ENCODE measurements at places on chromosomes 5 and 9.

GRCh38 chr9:103203172-103203571 lies 208.0 kb downstream of the CYLC2 start:
- DNase-seq: no peak

DNA sequence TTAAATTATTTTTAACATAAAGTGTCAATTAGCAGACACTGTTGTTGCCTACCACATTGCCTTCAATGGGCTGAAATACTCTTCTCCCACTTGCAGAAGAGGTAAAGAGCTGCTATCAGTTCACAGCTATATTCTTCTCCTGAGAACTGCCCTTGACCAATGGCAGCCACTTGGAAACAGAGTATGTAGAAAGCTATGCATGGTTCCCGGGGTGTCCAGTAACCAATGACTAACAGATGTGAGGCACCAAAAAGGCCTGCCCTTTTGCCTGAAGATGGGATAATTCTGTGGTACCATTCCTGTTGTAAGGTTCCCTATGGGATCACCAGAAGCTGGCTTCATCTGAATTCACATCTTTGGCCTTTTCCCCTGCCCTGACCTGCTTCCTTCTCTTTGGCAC lies 181.4 kb upstream of the MAP3K1 start:
- DNase-seq: no peak

DNA sequence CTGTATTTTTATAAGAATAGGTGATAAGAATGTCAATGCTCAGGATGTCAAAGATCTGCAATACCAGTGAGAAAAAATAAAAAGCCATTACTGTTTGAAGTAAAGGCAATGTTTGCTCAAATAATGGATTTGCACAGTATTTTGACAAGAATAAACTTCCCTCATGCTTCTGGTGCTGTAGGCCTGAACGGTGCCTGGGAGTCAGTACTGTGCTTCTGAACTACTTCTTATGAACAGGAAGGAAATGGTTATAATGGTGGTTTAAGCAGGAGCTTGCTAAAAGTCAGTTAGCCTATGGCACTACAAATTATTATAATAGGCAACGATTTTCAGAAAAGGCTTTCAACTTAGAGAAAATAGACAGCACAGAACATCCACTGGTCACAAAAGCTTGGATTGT lies 548.3 kb upstream of the CDH18 start:
- DNase-seq: no peak

- DNase-seq: no peak
These were observed 546.8 kb downstream of the LRRC70 start for GRCh38 chr5:63125392-63125791.

DNA sequence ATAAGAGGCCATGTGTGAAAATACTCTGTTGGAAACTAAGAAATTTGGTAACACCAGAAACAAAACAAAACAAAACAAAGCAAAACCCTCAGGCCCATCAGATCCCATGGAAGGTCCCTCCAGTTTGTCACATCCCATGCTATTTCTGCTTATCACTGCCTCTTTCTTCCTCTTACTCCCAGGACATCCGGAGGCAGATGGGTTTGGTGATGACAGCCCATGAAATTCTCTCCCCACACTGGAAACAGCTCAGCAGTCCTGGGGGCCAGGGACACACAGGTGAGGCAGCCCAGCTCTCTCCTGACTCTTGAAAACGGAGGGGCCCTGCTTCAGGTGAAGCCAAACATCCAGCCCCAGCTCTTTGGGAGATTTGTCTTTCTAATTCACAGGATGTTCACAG lies 63.2 kb downstream of the NRG2 start:
- DNase-seq: no peak

DNA sequence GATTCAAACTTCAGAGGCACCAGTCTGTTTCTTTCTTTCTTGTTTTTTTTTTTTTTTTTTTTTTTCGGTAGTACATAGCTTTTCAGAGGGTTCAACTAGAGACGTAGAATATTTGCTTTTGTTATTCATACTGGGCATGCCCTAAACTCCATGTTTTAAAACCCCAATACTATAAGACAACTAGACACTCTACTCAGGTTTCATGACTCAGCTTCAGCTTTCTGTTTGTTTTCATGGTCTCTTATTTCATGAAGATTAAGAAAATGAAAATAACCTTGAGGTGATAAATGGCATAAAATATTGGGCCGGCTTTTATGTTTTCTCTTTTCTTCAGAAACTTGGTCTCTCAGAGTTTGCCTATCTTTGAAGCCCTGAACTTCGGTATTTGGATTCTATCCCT lies 2126.3 kb upstream of the ACO1 start:
- DNase-seq: no peak

GRCh38 chr5:71711610-71712009 lies 7.5 kb upstream of the CARTPT start:
- no peak for DNase-seq

DNA sequence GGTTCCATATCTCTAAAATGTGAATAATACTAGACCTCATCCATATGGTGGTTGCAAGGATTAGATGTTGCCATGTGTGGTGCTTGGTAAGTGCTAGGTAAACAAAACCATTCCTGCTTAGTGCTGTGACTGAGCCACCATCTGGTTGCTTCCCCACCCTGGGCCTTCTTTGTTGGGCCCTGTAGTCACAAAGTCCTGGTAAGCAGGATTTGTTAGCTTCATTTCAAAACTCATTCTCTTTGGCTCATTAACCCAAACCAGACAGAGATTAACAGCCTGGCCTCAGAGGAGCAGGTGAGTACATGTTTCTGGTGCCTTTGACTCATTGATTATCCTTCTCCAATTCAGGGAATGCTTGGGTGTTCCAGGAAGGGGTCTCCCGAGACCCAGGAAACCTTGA lies 240.2 kb downstream of the ARHGAP26 start:
- DNase-seq: no peak

DNA sequence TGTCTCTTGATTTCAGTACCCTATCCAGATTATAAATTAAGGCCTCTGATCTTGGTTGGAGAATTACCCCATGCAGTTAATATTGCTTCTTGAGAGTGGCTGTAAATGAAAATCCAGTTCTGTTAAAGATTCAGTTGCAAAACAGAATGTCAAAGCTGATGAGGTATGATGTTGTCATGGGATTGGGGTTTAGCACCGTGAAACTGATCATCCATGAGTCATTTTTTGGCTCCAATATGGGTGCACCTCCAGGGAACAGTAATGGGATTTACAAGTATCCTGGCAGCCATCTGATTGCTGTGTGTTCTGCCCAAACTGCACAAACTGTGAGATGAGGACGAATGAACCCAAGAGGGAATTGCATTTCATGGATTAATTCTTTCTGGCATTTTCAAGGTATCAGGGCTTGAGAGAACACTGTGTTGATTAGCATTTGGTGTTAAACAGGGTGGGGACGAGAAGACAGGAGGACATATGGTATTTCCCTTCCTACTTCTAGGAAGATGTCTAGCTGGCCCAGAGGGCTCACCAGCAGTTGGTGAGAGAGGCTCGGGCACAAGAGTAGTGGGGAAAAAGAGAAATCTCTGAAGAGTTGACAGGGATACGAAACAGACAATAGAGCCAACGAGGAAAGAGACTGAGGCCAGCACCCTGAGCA lies 214.7 kb downstream of the GAS1 start:
- no peak for DNase-seq

GRCh38 chr9:135116881-135117280 lies 29.4 kb downstream of the OLFM1 start:
- no peak for DNase-seq

GRCh38 chr5:2188661-2189060 lies 305.9 kb upstream of the IRX4 start:
- no peak for DNase-seq

GRCh38 chr5:35777358-35778087 lies 79.2 kb upstream of the IL7R start:
- DNase-seq: peak; percentile 39

DNA sequence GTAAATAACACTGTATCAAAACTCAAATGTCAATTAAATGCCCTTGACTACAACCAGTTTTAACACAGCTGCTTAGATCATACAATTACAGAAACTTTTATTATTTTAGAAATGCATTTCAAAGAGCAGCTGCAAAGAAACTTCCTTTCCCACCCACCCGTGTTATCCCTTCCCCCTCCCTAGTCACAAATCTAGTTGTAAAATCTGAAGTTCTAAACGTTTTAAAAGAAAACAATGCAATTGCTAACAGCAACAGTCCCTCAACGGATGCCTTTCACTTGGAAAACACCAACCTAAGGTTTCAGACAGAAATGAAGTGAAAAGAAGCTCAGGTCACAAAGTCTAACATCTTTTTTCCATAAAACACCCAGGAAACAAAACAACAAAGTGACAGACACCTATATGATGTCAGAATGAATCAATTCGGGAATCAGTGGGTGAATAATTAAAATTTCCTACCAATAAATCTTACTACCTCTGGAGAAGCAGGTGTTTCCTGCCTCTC lies 100.3 kb downstream of the FBXW11 start:
- DNase-seq: no peak

All from GM06990 (cell line).